ENCODE measurements at places on chromosomes 2 and 18.

DNA sequence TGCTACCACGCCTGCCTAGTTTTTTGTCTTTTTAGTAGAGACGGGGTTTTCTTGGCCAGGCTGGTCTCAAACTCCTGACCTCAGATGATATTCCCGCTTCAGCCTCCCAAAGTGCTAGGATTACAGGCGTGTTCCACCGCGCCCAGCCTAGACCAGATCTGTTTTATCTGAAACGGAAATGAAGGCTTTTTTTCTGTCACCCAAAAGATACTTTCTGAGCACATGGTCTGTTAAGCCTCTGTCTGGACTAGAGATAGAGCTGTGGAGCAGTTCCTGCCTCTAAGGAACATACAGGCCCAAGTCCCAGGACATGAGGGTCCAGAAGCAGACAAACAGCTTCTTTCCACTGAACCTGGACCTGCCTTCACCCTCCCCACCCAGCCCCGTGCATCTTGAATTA lies 43.6 kb upstream of the PTMA start:
- no peak for DNase-seq

DNA sequence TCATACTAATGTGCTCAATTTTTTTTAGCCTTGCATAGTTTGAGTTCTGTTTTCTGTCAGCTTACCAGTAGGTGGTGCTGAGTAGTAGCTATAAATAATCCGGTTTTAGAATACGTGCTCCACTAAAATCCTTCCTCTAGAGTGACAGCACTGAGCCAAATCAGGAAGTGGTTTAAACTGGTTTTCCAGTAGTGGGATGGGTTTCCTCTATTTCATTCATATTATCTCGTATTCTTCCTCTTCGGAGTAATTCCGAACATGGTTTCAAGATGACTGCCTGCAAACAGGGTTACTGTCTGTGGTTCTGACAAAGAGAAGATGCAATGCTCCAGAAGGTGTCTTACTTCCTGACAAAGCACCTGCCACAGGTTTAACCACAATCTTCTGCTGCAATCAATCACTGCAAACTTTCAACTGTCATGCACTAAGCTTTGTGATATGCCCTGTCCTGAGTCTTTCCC lies 496.9 kb upstream of the VRK2 start:
- DNase-seq, result no peak

GRCh38 chr2:160299540-160299939 lies 99.5 kb upstream of the ITGB6 start:
- no peak for DNase-seq

DNA sequence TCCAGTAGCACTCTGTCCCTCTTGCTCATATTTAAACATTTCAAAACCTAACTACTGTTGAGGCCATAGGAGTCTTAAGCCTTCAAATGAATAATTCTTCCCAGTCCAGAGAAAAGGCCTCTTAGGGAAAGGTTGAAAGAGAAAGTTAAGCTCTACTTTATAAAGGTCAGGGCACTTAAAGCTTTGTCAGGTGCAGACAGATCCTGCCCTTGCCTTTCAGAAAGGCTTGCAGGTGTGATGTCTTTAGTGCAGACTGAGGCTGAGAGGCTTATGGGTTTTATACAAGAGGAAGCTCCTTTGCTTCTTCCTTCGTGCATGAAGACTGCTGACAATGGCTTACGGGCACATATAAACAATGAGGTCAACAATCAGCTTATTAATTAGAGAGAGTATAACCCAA lies 105.0 kb upstream of the LINC00305 start:
- DNase-seq, result no peak

DNA sequence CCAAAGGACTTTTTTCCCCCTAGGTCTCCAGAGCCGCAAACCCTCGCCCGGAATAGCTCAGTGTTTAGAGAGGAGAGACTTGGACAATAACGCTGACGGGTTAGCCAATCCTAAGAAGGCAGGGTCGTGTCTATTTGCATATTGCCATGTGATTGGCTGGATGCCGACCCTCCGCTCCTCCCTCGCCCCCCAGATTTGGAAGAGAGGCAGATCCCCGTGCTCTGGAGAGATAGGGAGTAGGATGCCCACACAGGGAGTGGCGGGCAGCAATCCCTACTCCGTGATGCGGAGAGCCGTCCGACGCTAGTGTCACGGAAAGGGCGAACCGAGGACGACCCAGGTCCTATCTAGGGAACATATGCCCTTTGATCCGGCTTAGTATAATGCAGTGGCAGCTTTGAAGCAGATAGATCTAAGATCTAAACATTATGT lies 1.4 kb downstream of the WNT6 start:
- no peak for DNase-seq
